KG1 (cell line): ENCODE measurements at places on chromosomes 6 and 20.

DNA sequence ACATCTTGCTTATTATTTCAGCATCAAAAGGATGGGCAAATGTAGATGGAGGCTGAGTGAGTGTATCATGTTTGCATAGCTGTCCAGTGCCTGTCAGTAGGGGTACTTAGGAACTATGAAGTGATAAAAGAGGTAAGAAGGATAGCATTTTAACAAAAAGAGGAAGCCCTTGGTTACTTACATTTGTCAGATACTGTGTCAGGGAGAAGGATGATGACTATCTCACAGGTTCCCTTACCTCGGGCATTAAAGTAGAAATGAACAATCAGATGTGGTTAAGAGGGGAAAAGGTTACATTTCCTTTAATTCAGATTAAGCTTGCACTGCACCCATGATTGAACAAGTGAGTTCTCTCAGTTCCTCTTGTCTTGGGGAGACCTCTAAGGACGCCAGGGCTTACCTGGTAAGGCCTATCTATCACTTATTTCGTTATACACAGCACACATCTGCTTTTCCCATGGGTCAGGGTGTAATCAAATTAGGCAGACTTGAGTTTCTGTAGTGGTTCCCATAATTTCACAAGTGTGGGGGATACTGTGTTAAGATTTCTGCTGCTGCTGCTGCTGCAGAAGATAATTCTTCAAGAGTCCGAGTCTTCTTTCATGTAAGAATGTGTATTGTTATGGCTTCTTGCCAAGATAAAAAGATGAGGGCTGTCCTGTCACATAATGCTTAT, 4.5 kb downstream of the FOXO3 start:
- peak; percentile 34 for DNase-seq

- DNase-seq, result no peak
Observed at GRCh38 chr6:41583565-41583964, 37.4 kb downstream of the FOXP4 start.

GRCh38 chr6:37657112-37657886, 40.4 kb downstream of the MDGA1 start:
- DNase-seq, result no peak

DNA sequence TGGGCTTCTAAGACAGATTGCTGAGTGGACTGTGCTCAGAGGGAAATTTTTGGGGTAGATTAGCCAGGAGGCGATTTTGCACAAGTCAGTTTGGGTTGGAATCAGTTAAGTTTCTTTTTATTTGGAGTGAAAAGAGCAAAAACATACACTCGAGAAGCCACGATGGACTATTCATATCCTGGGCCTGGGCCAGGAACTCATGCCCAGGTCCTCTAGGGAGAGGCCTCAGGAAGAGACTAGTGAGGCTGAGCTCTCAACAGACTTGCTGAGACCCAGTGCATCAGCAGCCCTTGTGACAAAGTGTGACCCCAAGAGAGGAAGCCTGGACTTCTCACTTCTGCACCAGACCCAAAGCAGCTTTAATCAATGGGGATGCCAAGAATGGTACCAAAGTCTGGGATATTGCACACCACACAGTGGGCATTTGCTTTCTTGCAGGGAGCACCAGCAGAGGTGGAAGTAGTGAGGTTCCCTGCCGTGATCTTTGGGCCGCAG, 61.6 kb upstream of the MAFB start:
- no peak for DNase-seq

DNA sequence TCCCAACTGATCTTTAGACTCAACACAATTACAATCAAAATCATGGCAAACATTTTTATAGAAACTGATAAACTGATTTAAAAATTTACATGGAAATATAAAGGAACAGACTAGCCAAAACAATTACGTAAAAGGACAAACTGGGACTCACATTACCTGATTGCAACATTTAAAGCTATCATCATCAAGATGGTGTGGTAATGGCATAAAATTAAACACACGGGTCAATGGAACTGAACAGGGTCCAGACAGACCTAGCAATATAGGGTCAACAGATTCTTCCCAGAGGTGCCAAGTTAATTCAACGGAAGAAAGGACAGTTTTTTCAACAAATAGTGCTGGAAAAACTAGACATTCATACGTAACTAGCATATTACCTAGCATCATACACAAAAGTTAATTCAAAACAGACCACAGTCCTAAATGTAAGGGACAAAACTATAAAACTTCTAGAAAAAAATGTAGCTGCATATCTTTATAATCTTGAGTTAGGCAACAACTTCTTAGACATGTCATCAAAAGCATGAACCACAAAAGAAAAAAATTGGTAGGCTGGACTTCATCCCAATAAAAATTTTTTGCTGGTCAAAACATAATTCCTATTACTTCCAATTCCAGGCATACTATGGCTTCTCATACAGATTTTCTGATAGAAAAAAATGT, 147.4 kb upstream of the BEND6 start:
- DNase-seq, result no peak

GRCh38 chr20:36102809-36103596, 51.5 kb upstream of the EPB41L1 start:
- DNase-seq, result no peak

- DNase-seq, result no peak
Observed at GRCh38 chr6:88599571-88599970, 363.8 kb downstream of the RNGTT start.

GRCh38 chr6:107658920-107659865, 164.9 kb downstream of the SCML4 start:
- no peak for DNase-seq

- no peak for DNase-seq
Observed at GRCh38 chr20:63612276-63612931, 14.5 kb downstream of the GMEB2 start.

GRCh38 chr6:1396952-1397868, 7.8 kb downstream of the FOXF2 start:
- DNase-seq, result peak; percentile 64

DNA sequence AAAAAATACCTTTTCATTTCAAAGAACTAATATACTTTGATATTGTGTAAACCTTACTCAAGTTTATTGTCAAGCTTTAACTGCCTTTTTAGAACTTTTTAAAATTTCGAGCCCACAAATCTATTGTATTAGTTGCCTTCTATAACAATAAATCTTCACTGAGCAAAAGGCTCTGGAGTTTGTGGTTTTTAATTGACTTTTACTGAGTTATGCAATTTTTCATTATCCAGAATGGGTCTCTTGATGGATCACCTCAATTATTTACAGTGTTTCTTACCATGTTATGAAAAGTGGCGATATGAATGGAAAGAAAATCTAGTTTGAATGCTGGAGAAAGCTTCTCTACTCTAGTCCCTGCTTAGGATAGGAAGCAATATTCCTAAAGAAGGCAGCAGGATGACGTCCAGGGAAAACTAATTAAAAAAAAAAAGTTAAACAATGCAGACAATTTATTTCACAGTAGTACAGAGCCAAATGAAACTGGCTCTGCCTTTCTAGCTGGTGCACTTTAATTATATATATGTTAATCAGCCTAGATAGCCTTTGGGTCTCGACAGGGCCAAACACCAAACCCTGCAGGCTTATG, 5.0 kb downstream of the ID4 start:
- DNase-seq, result no peak

- DNase-seq, result no peak
Observed at GRCh38 chr20:33553516-33553915, 63.6 kb downstream of the CBFA2T2 start.

DNA sequence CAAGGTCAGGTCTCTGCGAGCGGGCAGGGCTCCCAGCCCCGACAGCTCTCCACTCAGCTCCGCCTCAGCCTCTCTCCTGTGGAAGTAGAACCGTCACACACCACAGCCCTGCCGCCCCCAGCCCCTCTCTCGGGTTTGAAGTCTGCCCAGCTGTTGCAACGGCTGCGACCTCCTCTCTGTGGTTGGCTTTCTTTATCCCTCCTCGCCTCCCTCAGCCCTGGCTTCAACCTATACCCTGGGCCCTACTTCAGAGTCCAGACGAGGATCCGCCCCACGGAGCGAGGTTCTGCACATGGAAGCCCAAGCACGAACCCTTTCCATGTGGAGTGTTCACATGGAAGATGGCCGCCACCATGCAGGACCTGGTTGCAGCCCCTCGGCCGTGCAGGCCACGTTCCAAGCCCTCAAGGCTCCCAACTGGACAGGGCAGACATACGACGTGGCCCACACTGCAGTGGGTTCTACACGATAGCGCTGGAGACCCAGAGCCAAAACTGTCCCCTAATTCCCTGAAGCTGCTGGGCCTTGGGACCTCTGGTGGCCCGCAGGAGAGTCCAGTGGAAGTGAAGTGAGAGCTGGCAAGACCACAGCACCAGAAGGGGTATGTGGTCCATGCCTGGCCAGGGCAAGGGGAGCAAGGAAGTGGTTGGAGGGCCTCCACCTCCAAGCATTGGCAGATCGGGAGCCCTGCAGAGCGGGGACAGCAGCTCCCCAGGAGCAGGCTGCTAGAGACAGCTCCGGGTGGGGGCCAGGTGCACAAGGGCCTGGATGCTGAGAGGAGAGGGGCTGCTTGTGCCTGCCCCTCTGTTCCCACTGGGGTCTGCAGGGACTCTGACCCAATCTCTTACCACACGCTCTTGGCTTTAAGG, 69.8 kb downstream of the GINS1 start:
- DNase-seq, result no peak

DNA sequence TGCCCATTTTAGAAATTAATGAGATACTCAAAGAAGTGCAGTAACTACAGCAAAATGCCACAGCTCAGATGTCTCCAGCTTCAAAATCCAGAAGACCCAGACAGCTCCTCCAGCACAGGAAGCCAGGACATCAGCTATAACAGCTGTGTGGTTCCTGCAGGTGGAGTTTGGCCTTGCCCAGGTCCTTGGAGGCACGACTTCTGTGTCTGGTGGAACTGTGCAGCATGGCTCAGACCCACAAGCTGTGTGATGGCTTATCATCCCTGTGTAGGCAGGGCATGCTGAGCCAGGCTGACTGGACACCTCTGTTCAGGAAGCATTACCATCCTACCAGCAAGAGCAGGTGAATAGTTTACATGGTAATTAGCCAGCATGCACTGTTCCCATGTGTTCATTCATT, 26.5 kb upstream of the CD93 start:
- DNase-seq, result no peak

GRCh38 chr6:158323561-158323958, 11.3 kb downstream of the TULP4 start:
- DNase-seq, result no peak

DNA sequence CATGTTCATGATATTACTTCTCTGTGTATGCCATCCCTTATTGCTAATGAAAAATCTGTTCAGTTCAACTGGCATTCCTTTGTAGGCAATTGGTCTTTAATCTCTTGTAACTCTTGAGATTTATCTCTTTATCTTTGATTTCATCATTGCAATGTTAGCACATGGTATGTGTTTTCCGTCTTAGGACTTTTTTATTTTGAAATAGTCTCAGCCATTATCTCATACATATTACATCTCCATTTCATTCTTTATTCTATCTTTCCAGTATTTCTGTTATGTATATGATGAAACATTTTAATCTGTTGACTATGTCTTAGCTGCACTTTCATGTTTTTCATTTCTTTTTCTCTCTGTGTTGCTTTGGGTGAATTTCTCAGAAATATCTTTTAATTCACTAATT, 58.1 kb downstream of the VSTM2L start:
- DNase-seq, result no peak

GRCh38 chr6:161162722-161163121, 111.1 kb downstream of the AGPAT4 start:
- no peak for DNase-seq

GRCh38 chr6:143058987-143059386, 1.7 kb upstream of the AIG1 start:
- DNase-seq, result no peak

GRCh38 chr6:33845031-33845745, 41.4 kb upstream of the MLN start:
- DNase-seq, result no peak
